NCI-H460 (cell line): ENCODE measurements at places on chromosomes 7 and 10.

DNA sequence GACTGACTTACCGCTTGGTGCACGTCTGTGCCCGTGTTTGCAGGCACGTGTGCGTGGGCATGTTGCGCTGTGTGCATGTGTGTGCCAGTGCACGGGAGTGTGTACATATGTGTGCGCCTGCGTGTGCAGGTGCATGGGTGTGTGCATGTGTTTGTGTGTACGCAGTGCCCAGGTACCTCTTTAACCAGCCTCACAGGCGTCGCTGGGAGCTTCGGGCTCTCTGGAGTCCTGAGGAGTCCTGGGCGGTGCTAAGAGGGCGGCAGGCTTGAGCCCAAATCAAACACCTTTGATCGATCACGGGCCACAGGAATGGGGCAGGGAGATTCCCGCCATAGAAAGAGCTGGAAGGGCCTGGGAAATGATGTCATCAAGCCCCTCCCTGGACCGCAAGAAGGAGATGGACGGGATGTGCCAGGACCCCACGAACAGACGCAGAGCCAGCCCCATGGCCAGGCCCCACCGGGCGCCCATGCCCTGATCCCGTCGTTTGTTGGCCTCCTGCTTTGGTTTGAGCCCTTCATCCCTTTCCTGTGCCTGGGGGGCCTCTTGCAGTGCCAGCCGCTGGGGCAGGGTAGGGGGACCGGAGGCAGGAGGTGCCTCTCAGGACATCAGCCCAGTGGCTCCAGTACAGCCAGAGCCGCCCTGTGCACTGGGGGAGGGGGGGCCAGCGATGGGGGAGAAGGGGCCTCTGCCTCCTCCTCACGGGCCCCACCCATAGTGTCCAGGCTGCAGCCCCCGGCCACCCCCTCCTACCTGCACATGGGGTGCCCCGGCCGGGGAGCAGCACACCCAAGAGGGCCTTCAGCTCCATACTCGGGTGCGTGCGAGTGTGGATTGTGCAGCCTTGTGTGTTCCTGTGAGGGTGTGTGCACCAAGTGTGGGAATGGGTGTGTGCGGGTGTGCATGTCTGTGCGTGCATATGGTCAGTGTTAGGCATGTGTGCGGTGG lies 5.8 kb downstream of the KNDC1 start:
- DNase-seq, result no peak

- DNase-seq, result no peak
These were observed 323.7 kb upstream of the IGFBP3 start for GRCh38 chr7:46244757-46245156.

DNA sequence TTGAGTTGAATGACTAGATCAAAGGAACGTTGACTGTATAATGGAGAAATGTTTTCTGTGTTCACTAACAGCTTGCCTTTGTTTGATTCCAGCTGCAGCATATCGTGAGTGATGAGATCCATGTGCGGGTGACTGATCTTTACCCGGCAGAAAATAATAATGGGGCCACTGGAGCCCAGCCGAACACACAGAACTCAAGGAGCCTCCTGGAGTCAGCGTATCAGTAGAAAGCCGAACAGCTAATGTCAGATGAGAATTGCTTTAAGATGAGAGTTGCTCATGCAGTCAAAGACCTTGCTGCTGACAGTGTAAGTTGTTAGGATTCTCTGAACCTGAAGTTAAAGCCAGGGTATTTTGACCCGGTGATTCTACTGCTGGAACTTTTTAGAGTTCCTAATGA lies 34.3 kb upstream of the MTPAP start:
- DNase-seq, result no peak

GRCh38 chr7:96303686-96304443 lies 18.0 kb downstream of the SLC25A13 start:
- DNase-seq, result no peak

GRCh38 chr10:59803714-59804113 lies 50.5 kb upstream of the MRLN start:
- DNase-seq, result no peak

GRCh38 chr10:131735577-131735976 lies 165.2 kb upstream of the PPP2R2D start:
- no peak for DNase-seq

GRCh38 chr7:149742075-149742701 lies 31.2 kb downstream of the ZNF467 start:
- DNase-seq, result peak; percentile 71

GRCh38 chr7:139374246-139374645 lies 14.6 kb downstream of the LUC7L2 start:
- no peak for DNase-seq

DNA sequence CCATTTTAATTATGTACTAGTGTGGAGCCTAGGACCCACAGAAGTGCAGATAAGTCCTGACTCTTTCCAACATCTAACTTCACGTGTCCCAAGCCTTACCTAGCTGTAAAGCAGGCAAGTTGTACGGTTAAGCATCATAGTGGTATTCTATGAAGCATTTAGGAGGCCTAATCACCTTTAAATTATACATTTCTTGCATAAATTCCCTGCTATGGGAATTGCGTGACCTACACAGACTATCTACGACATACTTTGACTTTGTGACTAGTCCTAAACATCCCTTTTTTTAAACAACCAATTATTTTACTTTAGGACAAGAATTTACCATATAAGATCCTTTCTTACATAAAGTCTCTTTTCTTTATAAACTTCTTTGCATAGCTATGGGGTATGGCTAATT lies 37.7 kb upstream of the LRGUK start:
- DNase-seq, result no peak

DNA sequence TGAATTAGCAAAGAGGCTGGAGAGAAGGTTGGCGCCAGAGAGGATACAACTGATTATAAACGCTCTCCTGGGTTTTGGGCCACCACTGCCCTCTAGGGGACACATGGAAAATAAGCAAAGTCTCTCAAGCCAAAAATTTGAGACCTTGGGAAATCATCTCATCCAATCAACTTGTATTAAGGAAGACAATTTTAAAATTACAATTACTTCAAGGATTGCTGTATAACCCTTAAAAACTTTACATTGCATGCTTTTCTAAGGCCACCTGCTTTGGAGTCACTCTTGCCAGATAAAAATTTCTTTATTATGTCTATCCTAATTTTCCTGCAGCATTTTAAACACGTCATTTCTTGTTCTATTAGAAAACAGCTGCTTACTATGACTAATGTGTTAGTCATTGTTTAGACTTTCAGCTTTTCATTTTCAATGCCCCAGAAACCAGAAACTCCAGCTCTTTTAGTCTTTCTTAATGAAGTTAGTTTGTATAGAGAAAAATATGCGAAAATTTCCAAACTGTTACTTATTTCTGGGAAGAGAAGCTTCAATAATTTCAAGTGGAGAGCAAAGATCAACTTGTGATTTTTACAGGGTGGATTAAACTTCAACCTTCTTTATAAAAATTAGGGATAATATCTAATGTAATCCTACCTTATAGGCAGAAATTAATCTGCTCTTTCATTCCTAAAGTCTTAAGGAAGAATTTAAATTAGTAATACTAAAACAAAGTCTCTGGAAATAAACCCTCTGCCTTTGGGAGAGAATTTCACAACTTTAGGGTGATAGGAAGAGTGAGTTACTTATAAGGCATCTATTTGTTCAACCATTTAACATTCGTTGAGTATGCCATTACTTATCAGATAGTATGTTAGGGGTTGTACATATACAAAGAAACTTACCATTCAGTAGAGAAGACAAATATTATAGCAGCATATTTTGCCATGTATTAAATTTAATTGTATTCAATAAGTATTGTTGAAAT lies 20.6 kb upstream of the RHOBTB1 start:
- peak; percentile 86 for DNase-seq

DNA sequence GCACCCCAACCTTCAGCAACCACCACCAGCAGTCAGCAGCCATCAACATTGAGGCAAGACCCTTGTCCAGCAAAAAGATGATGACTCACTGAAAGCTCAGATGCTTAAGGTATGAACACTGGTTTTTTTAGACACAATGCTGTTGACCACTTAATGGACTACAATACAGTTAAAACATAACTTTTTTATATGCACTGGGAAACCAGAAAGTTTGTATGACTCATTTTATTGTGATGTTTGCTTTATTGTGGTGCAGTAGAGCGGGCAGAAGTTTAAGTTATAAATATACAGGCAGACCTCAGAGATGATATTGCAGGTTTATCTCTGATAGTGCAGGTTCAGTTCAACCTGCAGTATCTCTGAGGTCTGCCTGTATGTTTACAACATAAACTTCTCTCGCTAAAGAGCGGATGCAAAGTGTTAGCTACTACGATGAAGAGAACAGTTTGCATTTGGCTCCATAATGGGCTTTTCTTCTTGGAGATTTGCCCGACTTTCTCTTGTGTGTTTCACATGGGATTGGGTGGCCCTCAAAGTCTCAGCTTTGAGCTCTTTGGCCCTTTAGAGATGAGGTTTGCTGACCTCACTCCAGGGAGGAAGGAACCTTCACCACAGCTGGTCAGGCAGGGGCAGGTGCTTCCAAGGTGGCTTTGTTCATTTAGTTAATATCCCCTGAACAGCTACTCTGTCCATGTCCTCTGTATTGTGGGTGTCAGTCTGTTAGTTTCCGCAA lies 84.4 kb upstream of the SHH start:
- no peak for DNase-seq

DNA sequence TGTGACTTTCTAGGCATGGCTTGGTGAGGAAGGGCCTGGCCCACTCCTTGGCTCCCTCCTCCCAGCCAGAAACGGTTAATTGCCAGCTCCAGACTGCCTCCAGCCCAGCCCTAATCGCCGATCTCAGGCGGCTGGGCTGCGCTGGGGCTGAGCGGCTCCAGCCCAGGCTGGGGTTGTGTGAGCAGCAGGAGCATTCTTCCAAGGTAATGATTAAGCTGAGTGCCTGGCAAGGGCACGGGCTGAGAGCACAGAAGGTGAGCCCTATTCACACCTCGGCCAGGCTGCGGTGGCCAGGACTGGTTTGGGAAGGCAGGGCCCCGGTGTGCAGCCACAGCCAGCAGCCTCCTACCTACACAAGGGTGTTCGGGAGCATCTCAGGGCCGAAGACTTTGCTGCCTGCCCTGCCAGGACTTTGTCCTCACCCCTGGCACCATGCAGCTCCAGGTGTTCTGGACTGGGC lies at the start of gene TMEM72:
Gene TMEM72 (plus strand): TSS at position 257 of the 460 bp plus-strand sequence. CDS start 176 bp downstream, at position 433.
- DNase-seq, result no peak

DNA sequence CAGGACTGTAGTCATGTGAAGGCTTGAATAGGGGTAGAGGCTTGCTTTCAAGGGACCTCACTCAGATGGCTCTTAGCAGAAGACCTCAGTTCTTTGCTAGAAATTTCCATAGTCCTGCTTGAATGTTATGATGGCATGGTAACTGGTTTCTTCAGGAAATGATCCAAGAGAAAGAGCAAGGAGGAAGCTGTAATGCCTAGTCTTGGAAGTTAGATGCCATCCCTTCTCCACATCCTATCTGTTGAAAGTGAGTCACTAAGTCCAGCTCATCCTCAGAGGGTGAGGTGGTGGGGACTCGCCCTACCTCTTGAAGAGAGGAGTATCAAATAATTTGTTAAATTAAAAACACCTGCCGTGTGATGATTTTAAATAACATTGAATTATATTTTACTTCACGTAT lies 4.6 kb downstream of the MGAM start:
- DNase-seq, result no peak

- no peak for DNase-seq
These were observed 1055.4 kb upstream of the AUTS2 start for GRCh38 chr7:68542831-68543230.

GRCh38 chr10:98610836-98611235 lies 164.1 kb upstream of the HPS1 start:
- DNase-seq, result no peak

GRCh38 chr7:157439761-157440160 lies 103.0 kb downstream of the DNAJB6 start:
- DNase-seq, result no peak

DNA sequence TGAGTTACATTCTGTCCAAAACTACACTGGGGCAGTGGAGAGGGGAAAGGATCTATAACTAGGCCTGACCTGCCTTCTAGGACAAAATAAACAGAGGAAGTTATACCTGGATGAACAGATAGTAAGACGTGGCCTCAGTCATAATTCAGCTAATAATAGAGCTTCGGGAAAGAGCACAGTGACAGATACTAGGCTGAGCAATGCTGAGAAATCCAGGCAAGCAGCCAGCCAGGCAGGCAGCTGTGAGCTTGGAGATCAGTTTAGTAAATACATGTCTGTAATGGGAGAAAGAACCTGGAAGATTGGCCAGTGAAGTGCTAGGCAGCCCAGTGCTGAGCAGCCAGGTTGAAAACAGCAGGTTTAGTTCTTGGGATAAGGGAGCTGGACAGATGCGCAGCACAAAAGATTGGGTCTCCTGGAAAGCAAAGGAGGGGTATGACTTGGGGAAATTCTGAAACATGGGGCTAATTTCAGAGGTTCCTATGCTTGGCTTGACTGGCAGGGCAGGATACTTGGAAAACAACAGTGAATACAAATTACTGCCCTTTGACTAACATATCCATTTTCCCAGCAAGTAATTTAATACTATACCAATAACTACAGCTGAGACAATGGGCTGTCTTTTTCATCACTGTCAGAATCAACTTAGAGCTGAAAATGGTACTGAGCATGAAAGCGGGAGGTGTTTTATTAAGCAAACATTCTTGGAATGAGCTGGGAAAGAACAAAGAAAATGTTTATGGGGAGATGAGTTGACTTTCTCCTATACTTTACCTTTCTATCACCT lies 140.8 kb downstream of the DGKB start:
- DNase-seq, result no peak

DNA sequence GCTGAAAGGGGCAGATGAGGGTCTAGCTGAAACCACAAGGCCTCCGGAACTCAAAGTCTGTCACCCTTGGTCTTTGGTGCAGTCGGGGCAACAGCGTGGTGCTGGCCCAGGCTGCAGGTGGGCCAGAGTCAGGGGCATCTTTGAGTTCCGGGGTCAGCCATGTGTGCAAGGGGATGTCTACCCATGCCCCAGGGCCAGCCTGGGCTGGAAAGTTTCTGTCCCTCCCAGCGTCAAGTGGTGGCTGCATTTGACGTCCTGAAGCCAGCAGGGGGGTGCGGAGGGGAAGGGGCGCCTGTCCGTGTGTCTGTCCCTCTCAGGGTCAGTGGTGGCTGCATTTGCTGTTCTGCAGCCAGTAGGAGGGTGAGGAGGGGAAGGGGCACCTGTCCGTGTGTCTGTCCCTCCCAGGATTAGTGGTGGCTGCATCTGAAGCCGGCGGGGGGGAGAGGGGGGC lies 638 bp downstream of the BRAT1 start:
- DNase-seq, result no peak

GRCh38 chr10:48213047-48213446 lies 61.4 kb downstream of the FRMPD2 start:
- DNase-seq, result no peak

GRCh38 chr10:47403446-47404318 lies 19.6 kb upstream of the ZNF488 start:
- no peak for DNase-seq

GRCh38 chr7:87220026-87220733 lies 648 bp upstream of the TMEM243 start:
- DNase-seq, result peak; percentile 72

GRCh38 chr7:42982604-42983115 lies 50.5 kb downstream of the MRPL32 start:
- DNase-seq, result no peak

DNA sequence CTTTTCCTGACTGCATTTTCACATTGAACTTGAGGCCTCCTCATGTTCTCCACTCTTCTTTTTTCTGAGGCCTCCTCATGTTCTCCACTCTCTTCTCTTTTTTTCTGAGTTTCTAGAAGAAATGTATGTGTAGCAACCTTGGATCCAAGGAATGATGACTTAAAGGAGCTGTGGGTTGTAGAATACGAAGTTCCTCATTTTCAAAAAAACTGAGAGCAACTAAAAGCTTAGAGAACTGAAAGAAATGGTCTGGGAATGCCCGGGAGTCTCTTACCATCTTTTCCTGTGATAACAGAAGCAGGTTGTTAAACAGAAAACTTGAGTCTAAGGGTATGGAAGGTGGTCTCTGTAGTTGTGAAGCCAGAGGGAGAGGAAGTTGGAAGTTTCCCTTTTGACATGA lies 32.8 kb downstream of the MRPS33 start:
- no peak for DNase-seq
